ENCODE measurements at places on chromosomes 16 and 17. TPM values are rescaled to one million over a fixed set of nuclear protein-coding genes. Genes with fewer than 3 reads are reported as not detected.

DNA sequence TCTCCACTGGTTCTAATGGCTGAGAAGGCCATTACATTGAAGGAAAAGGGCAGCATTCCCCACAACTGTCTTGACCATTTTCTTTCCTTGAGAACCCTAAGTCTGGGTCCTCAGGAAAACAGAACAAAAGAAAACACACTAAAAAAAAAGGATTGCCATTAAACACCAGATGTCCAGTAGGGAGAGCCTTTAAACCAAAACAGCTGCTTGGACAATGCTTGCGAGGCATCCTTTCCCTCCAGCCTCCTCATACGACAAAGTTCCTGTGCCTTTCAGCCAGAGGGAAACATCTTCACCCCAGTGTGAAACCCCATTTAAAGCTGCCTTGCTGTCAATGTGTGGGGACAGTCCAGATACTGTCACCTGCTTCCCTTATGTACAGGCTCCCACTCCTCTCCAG is 74.3 kb downstream of the MMD start:
- no peak for DNase-seq

DNA sequence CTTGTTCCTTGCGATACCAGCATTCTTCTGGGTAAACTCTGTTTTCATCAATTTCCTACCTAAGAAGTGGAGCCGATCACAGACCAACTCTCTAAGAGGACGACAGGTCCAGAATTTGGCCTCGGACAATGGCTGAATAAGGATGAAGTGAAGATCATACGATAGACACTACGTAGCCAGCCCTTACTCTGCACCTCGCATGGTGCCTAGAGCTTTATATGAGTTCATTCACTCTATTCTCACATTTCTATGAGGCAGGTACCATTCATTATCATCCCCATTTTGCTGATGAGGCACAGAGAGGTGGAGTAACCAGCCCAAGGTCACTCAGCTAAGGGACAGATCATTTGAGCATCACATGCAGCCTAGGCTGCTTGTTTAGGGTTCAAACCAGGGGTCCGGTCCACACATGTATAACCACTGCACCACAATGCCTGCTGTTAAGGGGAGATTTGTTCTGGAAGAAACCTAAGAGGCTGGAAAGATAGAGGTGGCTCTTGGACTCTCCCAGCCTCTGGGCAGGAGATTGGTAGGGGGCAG is 78.6 kb downstream of the MYH11 start:
- DNase-seq: no peak

DNA sequence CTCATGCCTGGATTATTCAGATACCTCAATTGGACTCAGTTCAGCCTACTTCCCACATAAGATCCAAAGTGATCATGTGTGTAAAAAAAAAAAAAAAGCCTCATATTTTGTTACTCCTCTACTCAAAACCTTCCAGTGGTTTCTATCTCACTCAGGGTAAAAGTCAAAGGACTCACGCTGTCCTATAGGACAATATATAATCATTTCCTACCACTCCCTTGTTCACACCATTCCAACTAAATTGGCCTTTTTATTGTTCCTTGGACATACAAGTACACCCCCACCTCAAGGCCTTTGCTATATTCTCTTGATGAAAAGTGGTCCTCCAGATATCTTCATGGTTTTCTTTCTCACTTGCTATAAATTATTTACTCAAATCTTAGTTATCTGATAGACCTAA is 99.2 kb downstream of the USP32 start:
- DNase-seq: no peak

ABCC6 gene
- 0.38 TPM for total RNA-seq

CLEC16A gene
- total RNA-seq: 28.4 TPM

- no peak for DNase-seq
Observed at GRCh38 chr17:75614006-75614405, 19.2 kb upstream of the SMIM5 start.

- DNase-seq: no peak
Observed at GRCh38 chr16:69273009-69273408, 38.1 kb upstream of the VPS4A start.

Data from cardiac septum (tissue), 1 donor.